ENCODE measurements at places on chromosomes 5 and 9.

DNA sequence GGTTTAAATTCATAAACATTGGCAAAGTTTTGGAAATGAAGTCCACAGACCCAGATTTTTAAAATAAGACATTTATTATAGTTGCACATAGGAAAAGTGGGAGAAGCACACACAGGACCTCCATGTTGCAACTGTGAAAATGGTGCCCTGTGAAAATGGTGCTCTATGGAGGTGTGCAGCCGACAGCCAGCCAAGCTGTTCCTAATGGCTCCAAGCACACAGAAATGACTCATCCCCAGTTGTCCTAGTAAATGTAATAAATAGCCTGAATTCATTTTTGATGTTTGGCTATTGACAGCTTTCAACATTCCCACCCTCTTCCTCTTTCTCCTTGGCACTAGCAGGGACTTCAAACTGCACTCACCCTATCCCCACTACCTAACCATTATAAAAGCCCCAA, 590.9 kb downstream of the CAAP1 start:
- no peak for DNase-seq

DNA sequence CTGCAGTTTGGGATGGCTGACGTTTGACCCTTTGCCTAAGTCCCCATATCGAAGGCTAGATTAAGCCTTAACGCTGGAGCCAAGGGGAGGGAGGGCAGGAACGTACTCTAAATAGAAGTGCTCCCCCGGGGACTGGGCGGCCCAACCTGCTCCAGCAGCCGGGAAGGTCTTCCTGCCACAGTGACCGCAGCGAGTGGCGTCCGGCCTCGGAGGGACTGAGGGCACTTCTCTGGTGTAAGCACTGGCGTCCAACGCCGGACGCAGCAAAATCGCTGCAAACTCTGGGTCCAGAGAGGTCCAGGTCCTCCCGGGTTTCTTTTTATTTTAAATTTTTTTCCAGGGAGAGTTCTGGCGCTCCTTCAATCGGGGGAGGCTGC, 505 bp upstream of the ACER2 start:
- DNase-seq: no peak

DNA sequence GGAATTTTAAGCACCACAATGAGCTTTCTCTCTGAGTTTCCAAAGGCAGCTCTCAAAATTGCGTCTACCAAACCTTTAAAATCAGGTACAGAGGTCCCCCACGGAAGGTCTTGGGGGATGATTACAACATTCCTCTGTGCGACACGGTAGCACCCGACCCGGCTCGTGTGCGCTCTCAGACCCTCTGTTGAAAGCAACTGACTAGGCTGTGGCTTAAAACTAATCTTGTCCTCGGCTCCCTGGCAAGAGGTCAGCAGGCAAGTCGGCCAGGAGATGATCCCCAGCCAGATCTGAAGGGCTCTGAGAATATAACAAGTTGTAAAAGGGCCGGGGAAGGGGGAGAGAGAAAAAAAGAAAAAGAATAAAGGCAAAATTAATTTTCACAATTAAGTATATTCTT, 92.6 kb upstream of the LMX1B start:
- DNase-seq: no peak

- DNase-seq: no peak
Measured at GRCh38 chr9:71916834-71917534, 5.5 kb downstream of the C9orf85 start.

GRCh38 chr5:98604721-98605425, 168.6 kb upstream of the RGMB start:
- DNase-seq: peak; percentile 28

DNA sequence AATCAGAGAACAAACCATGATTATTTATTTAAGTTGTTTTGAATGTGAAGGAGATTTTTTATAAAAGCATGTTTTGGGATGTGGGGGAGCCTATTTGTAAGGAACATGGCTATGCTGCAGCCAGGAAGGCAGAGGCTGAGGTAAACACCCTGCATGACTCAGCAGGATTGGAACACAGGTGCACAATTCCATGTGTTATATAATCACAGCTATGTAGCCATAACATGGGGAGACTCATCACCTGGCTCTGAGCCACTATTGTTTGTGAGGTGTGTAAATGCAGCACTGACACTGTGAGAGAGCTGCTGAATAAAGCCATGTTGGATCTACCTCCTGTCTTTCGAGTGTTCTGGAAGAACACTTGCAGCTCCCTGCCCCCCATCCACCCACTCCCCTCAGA, 1009.8 kb downstream of the DNAH5 start:
- no peak for DNase-seq

- no peak for DNase-seq
Measured at GRCh38 chr9:36129139-36129538, 7.4 kb upstream of the GLIPR2 start.

GRCh38 chr9:96232539-96233241, 69.3 kb downstream of the HSD17B3 start:
- peak; percentile 56 for DNase-seq

DNA sequence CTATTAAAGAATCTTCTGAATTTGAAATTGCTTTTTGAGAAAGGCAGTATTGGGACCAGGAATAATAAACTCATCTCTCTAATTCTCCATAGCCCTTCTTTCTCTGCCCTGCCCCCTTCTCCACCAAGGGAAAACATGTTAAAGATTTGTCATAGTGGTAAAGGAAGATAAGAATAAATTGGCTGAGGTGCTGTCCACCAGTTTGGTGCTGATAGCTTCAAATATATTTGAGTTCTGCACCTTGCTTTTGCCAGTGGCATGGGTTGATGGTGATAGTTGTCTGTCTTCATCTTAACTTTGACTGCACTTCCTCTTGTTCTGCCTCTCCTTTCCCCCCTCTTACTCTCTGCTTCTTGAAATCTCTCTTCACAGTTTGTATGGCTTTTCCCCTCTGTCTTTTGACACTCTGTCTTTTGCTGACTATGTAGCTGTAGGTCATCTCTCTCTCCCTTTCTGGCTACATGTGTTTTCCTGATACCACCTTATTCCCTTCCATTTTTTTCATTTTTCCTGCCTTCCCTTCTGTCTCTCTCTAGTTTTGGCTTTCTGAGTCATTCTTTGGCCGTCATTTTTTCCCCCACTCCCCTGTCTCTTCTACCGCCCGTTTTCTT, 56.6 kb downstream of the NDUFS4 start:
- peak; percentile 5 for DNase-seq

DNA sequence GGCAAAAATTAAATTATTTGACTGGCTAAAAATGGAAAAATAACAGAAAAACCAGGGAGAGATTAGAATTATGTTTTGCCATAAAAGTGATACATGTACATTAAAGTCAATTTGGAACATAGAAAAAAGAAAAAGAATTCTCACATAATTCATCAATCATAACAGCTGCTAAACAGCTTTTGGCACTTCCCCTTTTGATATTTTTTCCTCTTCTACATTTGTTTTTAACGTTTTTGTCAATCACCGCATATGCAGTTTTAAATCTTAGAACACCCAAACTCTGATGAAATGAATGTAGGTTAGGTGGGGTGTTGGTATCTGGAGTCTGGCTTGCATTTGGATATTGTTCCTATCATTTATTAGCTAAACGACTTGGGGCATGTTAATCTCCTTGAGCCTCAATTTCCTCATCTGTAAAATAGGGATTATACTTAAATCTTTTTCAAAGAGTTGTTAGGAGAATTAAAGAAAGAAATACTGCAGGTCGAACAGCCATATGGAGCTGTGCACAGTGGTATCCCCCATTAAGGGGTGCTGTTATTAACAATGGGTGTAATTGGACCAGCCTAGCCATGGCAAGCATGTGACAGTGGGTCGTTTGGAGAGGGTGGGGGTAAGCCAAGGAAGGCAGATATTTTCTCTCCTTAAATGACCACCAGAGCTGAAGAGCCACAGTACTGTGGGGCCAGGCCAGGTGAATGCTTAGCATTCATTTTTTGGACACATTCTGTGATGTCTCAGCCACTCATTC, 22.6 kb downstream of the NPR3 start:
- DNase-seq: no peak

DNA sequence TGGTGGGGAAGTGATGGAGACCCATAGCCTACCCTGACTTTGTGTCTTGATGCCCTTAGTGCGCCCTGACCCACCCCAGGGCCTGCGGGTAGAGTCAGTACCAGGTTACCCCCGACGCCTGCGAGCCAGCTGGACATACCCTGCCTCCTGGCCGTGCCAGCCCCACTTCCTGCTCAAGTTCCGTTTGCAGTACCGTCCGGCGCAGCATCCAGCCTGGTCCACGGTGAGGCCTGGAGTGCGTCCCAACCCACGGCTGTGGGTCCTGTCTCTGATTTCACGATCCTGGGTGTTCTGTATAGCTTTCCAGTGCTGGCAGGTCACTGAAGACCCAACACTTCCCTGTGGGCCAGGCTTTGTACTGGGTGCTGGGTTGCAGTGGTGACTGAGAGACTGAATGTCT, 4.0 kb downstream of the CCL27 start:
- DNase-seq: no peak

DNA sequence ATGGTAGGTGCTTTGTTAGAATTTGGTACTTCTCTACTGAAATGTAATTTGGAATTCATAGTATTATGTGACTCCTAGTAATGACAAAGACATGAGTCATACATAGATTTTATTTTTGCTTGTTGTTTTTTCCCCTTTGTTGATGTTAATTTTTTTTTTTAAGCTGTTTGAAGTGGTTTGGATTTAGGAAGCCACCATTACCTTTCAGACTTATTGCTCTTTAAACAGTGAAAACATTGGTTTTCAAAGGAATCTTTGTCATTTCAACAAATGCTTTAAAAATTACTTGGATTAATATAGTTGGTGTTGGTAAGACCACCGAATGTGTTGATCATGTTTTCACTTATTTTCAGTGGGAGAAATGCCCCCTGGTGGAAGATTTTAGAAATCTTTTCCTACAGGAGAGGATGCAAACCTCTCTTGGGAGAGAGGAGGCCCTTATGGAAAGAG, 170.1 kb upstream of the PITX1 start:
- DNase-seq: peak; percentile 53

DNA sequence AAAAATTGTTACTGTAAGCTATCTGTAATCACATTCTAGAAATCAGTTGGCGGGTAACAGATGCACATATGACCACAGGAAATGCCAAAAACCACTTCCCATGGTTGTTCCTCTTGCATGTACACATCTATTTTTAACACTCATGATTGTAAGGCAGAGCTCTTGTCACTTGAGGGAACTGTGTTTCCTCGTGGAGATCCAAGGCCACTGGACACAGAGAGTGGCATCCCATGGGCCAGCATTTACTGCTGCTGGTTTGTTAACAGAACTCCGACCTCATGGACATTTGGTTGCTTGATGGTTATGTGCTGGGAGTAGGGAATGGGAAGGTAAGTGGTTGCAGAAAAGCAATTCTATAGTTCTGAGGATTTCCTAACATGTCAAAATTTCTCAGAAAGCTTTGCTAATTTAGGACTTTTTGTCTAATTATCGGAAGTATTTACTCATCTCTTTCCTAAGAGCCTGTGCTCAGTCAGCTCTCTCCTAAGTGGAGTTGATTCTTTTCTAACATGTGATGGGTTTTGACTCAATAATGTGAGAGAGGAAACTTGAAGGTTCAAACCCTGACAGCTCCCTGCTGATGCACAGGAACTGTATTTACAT, 202.0 kb upstream of the NR3C1 start:
- DNase-seq: peak; percentile 46

GRCh38 chr5:141694479-141694878, 12.4 kb upstream of the ARAP3 start:
- DNase-seq: no peak

DNA sequence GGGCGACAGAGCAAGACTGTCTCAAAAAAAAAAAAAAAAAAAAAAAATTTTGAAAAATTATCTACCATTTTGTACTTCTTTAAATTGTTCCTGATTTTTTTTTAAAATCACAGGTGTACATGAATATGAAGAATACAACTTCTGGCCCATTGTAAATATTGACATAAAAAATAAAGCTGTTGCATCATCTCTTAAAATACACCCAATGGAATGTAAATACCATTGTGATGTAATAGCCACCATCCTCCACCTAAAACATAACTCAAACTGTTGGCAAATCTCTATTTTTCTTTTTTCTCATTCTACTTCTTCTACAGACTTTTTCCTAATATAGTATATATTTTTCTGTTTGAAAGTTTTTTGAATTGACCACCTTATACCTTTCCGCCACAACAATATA, 61.0 kb upstream of the TEX48 start:
- DNase-seq: no peak

DNA sequence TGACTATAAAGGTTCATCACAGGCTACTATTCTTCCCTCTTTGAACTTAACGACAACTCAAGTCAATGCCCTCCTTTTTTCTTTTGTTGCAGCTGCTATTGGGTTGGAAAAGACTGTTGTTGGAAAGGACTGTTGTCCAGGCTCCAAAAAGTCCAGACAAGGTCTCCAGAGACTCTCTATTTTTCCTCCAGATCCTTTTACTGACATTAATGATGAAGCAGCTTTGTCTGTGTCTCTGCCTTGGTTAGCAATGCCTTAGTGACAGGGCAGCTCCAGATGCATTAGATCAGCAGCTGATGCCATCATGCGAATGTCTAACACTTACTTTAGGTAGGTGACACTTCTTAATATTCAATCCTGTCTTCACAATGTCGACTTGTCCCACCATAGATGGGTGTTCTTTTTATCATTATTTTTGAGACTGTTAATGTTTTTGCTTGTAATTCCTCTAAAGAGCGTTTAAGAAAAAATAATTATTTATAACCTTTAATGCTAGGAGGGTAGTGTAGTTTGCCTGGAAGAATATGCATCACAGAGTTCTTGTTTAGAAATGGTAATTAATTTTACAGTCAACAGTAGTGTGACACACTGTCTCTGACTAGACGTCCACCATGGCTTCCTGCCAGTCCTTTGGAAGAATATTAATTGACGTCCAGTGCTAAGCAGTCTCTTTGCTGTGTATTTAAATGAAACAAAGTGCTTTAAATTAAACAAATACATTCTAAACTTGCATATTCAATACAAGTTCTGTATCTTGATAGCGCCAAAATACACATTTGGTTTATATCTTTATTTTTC, 492.2 kb downstream of the NR2F1-AS1 start:
- DNase-seq: no peak

- peak; percentile 98 for DNase-seq
Measured at GRCh38 chr5:78677777-78678668, 29.5 kb upstream of the LHFPL2 start.

DNA sequence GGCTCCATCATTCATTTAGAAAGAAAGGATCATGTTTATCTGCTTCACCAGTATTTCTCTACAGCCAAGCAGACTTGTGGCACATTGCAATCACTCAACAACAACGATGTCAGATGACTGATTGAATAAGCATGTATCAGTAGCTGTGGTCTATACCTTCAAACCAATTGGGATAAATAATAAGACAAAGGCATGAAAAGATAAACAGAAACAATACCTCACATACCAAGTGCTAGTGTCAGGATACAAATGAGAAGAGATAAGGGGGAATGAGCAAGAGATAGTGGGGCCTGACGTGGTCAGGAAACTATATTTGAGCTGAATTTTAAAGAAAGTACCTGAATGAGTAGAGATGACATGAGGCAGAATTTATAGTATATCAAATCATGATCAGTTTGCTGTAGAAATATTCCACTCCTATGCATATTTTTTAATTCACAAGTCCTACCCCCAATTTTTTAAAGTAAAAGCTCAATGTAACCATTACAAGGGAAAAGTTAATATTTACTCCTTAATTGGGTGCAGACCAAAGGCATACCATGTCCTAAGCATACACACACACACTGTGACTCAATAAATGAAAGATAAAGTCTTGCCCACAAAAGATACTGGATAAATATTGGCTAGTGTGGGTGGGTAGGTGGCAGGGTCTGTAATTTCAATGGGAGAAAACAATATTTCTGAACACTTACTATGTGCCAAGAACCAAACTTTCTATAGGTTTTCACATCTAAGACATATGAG, 284.5 kb downstream of the SPOCK1 start:
- no peak for DNase-seq

Measured in IMR-90 (cell line).